Stimulated activated naive B cell treated with anti-CD40 and anti-IgM and Interleukin-4, amounts not matched to agents 10 μg/mL and 1 μg/mL and 100 μg/mL, for 72 hours (primary cell): ENCODE measurements at places on chromosomes 4 and X.

DNA sequence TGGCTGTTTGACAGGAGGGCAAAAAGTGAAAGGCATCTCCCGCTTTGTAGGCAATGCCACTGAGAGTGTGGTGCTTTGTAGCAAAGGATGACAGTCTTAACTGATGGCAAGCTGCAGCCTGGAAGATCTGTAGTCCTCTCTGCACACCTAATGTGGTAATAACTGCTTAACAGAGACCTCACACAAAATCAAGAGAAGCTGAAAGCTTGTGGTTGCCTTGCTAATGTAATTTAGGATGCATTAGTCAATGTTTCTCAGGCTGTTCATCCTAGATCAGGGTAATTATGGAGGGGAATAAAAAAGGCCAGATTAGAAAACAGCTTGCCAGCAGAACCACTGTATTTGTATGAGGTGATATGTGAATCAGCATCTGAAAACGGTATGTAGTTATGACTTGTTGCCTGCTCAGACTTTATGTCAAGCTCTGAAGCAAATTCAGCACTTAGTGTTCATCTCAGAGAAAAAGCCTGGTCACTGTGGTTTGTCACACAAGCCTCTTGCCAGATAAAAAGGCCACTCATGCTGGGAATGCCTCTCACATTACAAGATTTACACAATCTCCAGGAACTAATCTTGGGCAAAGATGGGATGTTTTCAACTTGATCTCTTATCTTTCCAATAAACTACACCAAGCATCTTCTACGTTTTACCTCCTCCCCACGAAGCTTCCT lies 130.8 kb downstream of the ENOX2 start:
- DNase-seq = no peak

- no peak for DNase-seq
Measured at GRCh38 chr4:55439023-55439422, 43.3 kb downstream of the TMEM165 start.

- DNase-seq = no peak
Measured at GRCh38 chr4:184899261-184900134, 73.7 kb upstream of the ACSL1 start.

DNA sequence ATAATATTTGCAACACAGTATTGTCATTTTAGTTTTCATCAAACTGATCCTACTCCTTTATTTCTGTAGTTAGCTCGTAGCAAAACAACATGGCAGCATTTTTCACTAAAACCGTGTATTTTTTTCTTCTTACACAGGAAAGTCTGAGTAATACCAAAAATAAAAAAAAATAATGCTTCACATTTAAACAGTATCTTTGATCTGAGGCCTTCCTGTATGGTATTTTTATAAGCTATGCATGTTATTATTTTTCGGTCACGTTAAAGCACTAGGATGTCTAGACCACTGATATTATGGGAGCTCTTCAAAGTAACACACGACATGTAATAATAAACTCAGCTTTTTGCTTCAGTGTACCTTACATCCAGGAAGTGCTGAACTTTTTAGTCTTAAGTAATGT lies 94.1 kb upstream of the SRD5A3 start:
- DNase-seq = no peak

- no peak for DNase-seq
Measured at GRCh38 chr4:140742838-140743193, 13.4 kb downstream of the TBC1D9 start.

DNA sequence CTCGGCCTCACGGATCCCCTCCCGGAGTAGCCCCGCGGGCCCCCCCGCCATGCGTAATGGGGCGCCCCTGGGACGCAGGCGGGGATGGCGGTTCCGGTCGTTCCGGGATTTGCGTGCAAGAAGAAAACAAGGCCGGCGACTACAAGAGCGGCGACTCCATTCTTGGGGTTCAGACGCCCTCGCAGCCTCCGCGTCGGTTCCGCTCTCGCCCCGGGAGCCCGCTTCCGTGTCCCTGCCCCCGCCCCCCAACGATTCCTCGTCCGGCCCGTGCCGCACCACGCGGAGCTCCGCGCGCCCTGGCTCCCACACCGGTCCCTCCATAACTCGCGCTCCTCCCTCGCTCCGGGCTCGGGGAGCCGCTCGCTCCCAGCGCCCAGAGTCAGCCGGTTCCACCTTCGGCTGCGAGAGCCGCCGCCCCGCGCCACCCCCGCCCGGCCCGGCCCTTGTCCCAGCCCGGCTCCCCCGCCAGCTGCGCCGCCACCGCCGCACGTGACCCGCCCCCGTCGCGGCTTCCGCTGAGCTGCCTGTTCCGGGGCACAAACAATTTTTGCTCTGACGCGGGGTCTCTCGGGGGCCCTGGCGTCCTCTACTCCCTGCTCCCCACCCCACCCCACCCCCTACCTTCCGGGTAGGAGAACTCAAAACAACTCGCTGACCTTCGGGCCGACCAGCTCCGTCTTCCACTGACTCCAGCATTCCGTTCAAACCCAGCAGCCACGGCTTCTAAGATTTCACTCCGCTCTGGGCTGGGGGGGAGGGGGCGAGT lies 78.8 kb upstream of the BCOR start:
- peak; percentile 69 for DNase-seq

DNA sequence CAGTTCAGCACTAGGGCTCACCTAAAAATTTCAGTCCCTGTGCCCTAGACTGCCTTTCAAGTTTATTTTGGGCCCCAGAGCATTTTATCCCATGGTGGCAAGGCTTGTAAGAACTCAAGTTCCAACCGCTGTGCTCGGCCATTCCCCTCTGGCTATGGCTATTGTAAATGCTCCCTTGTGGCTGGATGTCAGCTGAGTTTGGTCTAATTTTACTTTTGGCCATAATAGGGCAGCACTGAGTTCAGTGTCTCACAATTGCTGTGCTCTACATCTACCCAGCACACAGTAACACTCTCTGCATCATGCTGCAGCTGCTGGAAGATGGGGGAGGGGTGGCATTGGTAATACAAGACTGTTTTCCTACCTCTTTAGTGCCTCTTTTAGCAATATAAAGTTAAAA lies 210.8 kb upstream of the IRS4 start:
- DNase-seq = no peak

DNA sequence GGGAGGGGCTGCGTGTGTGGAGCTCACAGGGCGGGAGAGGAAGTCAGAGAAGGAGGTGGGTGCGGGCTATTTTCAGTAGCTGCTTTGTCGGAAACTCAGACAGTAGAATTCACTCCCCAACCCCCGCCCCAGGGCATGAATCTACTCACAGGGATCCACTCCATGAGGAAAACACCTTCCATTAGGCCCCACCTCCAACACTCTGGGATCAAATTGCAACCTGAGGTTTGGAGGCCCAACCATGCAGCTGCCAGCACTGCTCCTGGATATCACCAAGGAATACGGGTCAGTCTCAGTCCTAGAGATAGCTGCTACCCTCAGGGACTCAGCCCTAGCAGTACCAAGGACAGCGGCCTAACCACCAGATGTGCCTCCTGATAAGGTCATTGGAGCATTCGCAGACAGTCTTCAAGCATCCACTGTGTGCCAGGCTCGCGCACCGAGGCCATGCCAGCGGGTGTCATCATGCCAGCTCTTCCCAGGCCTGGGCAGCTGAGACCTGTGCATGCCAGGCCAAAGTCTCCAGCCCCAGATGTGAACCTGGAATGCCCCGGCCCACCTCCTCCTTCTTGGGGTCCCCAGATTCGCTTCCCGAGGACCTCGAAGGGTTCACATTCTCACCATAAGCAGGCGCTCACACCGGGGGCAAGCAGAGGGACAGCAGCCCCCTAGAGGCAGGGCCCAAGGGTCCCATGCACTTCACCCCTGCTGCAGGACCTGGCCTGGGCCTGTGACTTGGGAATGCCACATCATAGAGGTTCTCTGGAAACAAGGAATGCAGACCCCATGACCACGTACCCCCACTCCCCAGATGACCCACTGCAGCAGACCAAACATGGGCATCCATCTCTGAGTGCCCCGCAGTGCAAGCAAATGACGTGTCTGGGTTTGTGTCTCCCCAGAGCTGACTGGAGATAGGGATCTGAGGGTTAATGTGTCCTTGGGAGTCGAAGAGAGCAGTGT lies 102.3 kb downstream of the ADRA2C start:
- DNase-seq = no peak

- DNase-seq = no peak
Measured at GRCh38 chr4:86960557-86960961, 25.7 kb downstream of the AFF1 start.

DNA sequence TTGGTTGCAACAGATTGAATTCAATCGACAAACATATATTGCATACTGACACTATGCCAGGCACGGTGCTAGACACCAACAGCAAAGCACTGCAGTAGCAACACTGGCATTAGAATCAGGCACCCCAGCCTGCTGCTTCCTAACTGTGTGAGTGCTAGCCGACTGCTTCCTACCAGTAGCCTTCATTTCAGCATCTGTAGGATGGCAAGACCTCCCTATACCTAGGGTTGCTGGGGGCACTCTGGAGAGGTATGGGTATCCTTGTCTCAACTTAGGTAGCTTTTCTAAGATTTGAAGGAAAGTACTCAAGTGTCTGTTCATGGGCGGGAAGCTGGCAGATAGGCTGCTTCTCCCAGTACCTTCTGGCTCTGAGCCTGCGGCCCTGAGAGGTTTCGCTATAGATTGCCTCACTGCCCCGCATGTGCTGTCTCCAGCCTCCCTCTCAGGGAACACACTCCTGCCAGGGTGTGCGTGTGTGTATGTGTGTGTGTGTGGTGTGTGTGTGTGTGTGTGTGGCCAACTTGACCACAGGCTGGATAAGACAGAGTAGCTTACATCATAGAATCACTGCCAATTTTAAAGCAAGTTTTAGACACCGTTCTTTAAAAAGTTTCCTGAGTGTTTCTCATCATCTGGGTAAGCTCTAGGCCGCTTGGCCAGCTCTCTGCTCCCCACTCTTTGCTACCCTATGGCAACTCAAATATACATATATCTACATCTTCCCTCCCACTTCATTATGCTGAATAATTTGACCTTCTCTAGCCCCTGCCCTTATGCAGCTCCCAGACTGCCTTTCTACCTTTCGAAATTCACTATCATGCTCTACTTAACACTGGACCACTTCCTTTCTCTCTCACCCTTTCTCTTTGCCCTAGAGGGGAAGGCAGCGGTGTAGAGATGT lies 97.0 kb upstream of the PJA1 start:
- no peak for DNase-seq

DNA sequence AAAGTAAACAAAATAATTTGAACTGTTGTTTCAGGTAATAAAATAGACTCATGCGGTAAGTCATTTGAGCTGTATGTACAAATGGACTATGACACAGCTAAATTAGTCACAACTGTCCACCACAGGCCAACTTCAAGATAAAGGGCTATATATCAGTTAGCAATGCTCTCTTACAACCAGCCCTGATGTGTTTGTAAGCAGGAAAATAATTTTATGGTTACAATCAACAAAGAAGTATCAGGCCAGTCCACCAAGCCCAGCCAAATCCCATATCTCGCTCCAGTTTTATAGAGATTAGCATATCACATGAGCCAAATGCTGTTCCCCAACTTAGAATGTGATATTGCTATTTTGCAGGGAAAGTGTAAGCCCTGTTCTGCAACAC lies 511 bp upstream of the DUSP21 start:
- DNase-seq = no peak

- DNase-seq = no peak
Measured at GRCh38 chr4:175891851-175892250, 79.8 kb upstream of the GPM6A start.

GRCh38 chr4:159367781-159368080 lies 264.9 kb downstream of the RAPGEF2 start:
- no peak for DNase-seq

GRCh38 chrX:18394477-18394876 lies 30.9 kb upstream of the CDKL5 start:
- DNase-seq = no peak

GRCh38 chr4:61201961-61202637 lies 2.0 kb downstream of the ADGRL3 start:
- no peak for DNase-seq

GRCh38 chr4:57280481-57280880 lies 170.3 kb upstream of the IGFBP7 start:
- DNase-seq = no peak

- no peak for DNase-seq
Measured at GRCh38 chr4:185399466-185399865, 2.8 kb downstream of the ANKRD37 start.

DNA sequence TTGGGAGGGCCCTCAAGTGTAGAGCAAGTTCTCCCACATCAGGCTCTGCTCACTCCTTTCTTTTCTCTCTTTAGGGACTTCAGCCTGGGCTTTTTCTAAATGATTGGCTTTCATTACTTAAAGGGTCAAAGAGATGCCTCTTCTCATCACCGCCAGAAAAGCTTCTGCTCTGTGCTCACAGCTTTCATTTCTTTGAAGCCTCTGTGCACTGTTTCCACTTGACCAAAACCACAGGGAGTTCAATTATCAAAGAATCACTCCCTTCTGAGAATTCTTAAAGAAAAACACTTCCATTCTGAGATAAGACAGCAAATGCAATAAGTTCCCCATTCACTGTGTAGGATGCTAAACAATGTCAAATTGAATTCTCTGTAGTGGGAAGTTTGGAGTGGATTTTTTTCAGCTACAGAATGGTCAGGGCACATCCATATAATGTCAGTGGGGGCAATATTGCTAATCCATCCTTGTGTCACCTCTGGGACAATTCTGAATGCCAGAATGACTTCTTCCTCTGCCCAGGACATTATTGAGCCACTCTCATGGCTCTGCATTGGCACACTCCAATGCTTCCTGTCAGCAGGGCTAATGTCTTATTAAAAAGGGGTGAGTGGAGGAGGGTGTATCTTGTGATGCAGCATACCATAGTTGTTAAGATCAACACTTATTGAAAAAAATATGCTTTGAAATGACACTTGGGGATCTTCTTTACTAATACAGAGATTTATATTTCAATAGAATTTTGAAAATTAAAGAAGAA lies 217.6 kb downstream of the SNCA start:
- DNase-seq = no peak

DNA sequence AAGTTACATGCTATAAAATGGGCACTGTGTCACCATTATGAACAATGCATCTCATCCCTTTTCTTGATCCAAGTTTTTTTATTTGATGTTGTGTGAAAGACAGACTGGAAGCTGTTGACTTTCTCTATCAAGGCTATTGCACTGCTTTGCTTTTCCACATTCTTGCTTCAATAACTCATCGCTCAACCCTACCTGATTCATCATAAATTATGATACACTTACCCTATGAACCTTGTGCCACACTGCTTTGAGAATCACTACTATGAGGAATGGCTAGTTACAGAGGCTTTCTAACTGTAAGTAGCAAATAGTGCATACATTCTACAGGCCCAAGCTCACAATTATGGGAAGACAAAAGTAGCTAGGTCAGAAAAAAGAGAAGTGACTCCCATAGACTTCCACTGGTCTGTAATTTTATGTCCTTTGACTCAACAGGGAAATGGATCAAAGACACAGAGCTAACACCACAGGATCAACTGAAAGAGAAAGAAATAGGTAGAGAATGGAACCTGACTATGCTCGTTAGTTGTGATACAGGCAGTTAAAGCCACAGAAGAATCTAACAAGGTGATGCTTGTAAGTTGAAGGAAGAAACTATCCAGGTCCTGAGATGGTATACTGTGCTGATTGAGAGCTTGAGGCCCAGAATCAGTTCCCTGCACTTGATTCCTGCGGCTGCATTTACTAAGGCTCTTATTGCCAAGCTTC lies 163.5 kb downstream of the PPP3CA start:
- DNase-seq = no peak

- no peak for DNase-seq
Measured at GRCh38 chr4:146435962-146436361, 85.8 kb downstream of the SLC10A7 start.

GRCh38 chr4:8129136-8129535 lies 29.5 kb downstream of the ABLIM2 start:
- no peak for DNase-seq

- no peak for DNase-seq
Measured at GRCh38 chr4:153036931-153037482, 100.9 kb downstream of the FHDC1 start.

GRCh38 chr4:86155766-86156165 lies 204.1 kb downstream of the MAPK10 start:
- DNase-seq = no peak
